ENCODE measurements at places on chromosomes 4 and X.

DNA sequence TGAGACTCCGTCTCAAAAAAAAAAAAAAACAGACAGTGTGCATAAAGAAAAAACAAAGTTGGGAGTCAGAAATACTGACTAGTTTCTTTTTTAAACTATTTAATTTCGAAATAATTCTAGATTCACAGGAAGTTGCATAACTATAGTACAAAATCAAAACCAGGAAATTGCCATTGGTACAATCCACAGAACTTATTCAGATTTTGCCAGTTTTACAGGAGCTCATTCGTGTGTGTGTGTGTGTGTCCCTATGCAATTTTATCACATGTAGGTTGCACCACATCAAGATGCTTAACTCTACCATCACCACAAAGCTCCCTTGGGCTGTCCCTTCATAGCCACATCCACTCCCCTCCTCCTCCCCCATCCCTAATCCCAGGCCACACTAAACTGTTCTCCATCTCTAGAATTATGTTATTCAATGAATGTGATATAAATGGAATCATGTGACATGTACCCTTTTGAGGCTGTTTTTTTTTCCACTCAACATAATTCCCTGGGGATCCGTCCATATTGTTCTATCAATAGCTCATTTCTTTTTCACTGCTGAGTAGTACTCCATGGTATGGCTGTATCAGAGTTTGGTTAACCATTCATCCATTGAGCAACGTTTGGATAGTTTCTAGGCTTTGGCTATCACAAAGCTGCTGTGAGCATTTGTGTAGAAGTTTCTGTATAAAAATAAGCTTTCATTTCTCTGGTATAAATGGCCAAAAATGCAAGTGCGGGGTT, 16.3 kb upstream of the DDX3X start:
- DNase-seq, result no peak

GRCh38 chr4:18815081-18815778, 793.7 kb upstream of the LCORL start:
- DNase-seq, result no peak

- DNase-seq, result no peak
Observed at GRCh38 chrX:125709074-125709473, 389.4 kb downstream of the TEX13C start.

GRCh38 chr4:100742045-100742444, 224.2 kb upstream of the EMCN start:
- DNase-seq, result no peak

- DNase-seq, result no peak
Observed at GRCh38 chrX:10900585-10901289, 210.4 kb upstream of the HCCS start.

DNA sequence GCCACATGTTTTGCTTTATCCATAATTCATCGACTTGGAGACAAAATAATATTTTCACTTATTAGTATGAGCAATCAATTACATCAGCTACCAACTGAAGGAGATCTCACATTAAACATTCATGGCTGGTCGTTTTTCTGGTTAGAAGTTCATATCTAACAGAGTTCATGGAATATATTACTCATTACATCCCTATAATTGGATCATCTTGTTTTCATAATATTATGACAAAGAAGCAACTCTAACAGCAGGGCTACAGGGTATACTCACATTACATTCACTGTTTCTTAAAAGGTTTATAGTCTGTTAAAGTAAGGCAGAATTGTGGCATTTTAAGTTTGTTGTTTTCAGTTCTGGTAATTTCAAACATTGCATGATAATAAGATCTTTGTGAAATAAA, 33.0 kb downstream of the GSTCD start:
- no peak for DNase-seq

GRCh38 chr4:80049402-80049801, 23.6 kb downstream of the ANTXR2 start:
- DNase-seq, result no peak

DNA sequence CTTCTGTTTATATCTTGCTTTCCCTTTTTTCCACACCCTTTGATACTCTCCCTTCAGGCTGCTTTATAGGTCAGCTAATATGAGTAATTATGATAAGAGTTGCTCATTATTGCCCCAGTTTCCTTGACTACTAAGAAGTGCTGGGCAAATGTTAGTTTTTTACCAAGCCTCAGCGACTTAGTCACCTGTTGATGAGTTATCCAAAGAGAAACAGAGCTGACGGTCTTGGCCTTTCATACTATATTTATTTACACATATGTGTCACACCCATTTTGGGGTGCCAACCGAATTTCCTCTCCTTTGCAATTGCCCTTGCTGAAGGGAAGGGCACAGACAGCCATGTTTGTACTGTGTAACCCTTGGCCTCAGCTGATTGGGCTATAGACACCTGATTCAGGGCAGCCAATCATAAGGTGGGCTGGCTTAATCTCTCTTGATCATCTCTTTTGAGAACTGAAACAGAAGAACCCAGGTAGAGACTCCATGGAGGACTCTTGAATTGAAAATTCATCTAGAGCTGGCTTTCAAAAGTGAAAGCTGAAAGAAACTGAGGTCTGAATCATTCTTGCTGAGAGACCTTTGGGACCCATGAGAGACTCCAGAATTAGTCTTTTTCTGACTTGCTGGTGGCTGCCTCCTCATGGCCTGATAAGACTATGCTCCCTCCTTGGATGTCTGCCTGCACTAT, 111.7 kb upstream of the RPS6KA3 start:
- DNase-seq, result no peak

DNA sequence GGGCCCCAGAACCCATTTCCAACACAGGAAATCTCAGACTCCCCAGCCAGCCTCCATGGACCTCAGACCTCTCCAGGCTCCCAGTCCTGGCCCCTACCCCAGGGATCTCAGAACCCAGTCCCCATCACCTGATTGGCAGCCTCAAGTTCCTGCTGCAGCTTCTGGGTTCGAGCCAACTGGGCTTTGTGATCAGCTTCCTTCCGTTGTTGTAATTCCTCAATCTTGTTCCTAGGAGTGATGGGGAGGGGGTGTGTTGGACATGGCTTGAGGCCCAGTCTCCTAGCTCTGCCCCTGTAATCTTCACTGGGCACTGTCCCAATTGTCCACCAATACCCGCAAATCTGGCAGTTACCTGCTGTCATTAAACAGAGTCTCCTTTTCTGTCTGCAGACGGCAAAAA, 12.6 kb downstream of the GRIPAP1 start:
- no peak for DNase-seq

- no peak for DNase-seq
Observed at GRCh38 chr4:84944947-84945346, 21.5 kb downstream of the WDFY3 start.

- DNase-seq, result no peak
Observed at GRCh38 chr4:188262464-188262863, 123.2 kb downstream of the TRIML1 start.

GRCh38 chr4:189988877-189989431, 38.1 kb downstream of the FRG2 start:
- DNase-seq, result no peak

- DNase-seq, result no peak
Observed at GRCh38 chr4:47863486-47863885, 25.6 kb upstream of the CORIN start.

DNA sequence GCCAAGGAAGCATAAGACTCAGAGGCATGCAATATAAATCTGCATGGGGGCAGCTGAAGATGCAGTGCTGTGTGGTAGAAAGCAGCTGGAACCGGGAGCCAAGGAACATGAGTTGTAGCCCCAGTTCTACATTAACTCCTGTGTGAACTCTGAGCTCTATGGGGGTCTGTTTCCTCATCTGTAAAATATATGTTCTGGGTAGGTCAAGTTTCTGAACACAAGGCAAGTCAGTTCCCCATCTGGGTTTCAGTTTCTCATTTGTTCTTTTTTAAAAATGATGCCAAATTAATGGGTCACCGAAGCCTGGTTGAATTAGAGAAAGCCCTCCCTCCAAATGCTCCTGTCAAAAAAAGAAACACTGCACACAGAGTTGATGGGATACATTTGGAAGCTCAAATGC, 24.0 kb downstream of the UNC5C start:
- no peak for DNase-seq

GRCh38 chr4:76784237-76784636, 113.7 kb downstream of the SOWAHB start:
- DNase-seq, result no peak

GRCh38 chr4:15233626-15234025, 194.2 kb upstream of the C1QTNF7 start:
- no peak for DNase-seq

DNA sequence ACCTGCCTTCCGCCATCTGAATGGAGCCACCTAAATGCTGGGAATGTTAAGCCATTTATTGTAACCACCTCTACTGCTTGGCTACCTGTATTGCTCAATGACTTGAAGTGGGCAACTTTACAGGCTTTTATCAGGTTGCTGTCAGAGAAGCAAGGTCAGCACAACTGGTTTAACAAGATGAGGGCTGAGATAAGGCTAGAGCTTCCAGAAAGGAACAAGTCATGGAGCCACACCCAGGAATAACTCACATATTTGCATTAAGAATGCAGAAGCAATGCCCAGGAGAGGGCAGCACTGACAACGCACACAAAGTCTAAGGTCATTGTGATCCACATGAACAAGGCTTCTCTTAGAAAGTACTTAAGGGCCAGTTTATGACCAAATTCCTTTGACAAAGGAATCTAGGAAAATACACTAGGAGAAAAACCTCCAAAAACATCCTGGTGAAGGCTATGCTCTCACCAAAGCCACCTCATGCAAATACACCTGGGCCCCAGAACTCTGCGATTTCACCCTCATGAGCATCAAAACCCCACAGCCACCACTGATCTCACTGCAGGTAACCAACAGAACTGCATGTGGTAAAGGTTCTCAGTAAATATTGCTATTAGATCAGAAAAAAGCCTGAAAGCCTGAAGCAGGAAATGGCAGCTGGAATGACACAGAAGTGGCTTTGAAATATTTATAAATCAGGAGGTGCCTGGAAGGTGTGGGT, 15.0 kb upstream of the STS start:
- no peak for DNase-seq

DNA sequence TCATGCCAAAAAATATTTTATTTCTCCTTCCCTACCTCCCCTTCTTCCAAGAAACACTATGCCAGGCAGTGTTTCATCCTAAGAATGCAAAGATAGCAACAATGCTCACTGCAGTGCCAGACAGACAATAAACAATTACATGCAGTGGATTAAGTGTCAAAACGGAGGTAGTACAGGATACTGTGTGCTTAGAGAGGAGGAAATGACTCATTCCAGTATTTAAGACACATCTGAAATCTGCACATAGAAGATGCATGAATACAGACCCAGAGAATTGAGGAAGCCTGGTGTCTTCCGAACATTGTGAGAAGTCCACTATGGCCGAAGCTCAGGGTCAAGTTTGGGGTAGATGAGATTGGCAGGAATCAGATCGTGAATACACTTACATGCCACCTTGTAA, 326.4 kb downstream of the PPP3CA start:
- DNase-seq, result no peak

GRCh38 chr4:97752599-97752998, 390.7 kb downstream of the STPG2 start:
- DNase-seq, result no peak

GRCh38 chr4:108118505-108118904, 50.2 kb downstream of the LEF1 start:
- no peak for DNase-seq

DNA sequence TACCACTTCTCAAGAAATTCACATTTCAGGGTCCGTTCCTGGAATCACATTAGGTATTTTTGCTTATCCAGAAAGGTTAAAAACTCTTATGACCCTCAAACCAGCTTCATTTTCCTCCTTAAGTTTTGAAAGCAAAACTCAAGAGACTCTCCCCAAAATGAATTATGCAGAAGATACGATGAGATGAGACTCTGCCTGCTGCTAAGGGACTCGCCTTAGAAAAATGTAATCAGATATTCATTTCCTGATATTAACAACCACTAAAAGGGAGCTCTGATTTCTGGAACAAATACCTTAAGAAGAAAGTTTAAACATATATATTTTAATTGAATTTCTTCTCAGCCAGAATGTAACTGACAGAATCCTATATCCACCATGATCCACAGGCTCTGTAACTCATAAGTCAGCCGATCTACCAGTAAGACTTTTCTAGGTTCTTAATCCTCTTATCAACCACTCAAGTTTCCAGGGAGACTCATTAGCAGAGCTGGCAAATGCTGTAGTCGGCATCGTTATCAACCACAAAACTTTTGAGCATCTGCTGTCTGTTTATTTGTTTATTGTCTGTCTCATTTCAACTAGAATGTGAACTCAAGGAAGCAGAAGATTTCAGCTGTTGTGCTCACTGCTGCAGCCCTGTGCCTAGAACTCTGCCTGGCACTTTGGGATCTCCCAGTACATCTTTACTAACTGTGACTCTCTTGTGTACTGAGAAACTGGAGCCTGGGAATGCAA, 112.5 kb downstream of the LDB2 start:
- no peak for DNase-seq

DNA sequence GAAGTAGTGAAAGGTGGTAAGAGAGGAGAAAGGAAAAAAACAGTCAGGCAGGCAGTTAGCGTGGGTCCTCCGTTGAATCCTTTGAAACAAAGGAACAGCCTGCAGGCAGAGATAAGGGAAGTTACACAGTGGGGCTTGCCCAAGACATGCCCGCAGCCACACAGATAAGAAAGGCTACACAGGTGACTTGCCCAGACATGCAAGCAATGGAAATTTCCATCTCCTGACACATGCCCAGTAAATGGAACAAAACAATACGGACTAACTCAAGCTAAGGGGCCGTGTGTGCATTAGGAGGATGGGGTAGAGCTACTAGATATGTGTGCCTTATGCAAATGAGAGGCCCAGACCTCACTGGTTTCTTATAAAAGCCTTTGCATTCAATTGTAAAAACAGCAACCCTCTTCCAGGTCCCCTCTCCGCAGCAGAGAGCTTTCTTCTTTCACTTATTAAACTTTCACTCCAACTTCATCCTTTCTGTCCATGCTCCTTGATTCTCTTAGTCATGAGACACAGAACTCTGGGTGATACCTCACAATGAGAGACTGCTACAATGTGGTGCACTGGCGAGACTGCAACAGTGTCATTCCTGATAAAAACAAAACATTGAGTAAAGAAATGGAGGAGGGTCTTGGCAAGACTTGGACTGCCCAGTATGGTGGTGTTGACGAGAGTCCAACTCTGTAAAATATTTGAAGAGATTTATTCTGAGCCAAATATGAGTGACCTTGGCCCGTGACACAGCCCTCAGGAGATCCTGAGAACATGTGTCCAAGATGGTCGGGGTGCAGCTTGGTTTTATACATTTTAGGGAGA, 997.4 kb upstream of the PRKX start:
- DNase-seq, result no peak

Measured in stimulated activated CD8-positive, alpha-beta memory T cell treated with anti-CD3 and anti-CD28 coated beads, Interleukin-4, amount 100 ng/mL, for 4 hours (primary cell).